Stimulated activated CD4-positive, alpha-beta T cell treated with anti-CD3 and anti-CD28 coated beads, Interleukin-1b, Interleukin-23, amount 100 ng/mL, for 1 hour (primary cell): ENCODE measurements at places on chromosomes 5 and 9.

GRCh38 chr5:55450050-55450765 lies 84.6 kb downstream of the PLPP1 start:
- DNase-seq: no peak

- no peak for DNase-seq
These were observed 95.0 kb downstream of the APBA1 start for GRCh38 chr9:69577123-69577522.

GRCh38 chr5:78734094-78734845 lies 85.7 kb upstream of the LHFPL2 start:
- no peak for DNase-seq

DNA sequence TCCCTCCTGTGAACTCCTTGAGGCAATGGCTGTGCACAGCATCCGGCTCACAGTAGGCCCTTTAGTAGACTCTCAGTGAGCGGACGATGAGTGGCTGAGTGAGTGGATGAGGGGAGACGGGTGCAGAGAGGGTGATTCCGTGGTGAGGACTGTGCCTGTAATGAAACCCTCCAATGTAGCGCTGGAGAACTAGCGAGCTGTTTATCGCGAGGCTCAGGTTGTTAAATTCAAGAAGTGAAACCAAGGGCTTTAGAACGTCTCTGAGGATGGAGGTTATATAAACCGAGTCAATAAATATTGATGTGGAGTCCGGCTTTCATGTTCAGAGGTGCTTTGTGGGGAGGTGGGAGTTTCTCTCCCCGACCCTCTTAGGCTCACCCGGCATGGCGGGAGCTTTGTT lies 53.2 kb downstream of the NSG2 start:
- DNase-seq: no peak

DNA sequence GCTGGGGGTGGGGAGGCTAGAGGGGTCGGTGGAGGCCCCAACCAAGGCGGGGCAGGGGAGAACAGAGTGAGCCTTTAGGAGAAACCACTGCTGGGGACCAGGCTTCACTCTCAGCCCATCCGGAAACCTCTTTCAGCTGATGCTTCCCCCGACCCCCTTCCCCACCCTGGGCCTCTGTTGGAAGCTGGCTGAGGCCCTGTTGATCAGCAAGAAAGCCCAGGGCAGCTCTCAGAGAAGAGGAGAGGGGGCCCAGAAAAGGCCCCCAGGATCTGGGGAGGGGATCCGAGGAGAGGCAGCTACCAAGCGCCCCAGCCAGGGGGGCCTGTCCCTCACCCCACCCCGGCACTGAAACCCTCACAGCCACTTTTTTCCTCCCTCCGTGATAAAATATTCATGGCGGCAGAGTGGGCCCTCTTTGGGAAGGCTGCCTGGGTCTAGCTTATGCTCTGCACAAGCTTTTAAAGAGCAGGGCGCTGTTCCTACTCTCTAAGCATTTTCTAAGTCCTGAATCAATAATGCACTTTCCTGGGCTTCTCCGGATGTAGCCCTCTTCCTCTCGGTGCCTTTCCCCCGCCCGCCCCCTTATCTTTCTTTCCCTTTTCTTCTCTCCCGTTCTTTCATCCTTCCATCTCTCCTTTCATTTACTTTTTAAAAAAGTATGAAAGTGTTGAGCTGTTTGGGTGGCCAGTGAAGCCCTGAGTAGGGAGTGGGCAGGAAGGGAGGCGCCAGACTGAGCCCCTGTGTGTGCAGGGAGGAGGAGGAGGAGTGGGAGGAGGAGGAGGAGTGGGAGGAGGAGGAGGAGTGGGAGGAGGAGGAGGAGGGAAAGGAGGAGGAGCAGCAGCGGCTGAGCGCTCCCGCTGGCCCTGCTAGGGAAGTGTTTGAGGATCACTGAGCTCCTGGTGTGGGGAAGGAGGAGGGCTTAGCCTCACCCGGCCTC lies 23.5 kb downstream of the NTNG2 start:
- no peak for DNase-seq

- no peak for DNase-seq
These were observed 3.1 kb downstream of the GFRA3 start for GRCh38 chr5:138271281-138271680.

GRCh38 chr5:89303033-89303480 lies 420.1 kb upstream of the MEF2C start:
- no peak for DNase-seq

GRCh38 chr9:109433476-109433875 lies 64.6 kb downstream of the PTPN3 start:
- no peak for DNase-seq

DNA sequence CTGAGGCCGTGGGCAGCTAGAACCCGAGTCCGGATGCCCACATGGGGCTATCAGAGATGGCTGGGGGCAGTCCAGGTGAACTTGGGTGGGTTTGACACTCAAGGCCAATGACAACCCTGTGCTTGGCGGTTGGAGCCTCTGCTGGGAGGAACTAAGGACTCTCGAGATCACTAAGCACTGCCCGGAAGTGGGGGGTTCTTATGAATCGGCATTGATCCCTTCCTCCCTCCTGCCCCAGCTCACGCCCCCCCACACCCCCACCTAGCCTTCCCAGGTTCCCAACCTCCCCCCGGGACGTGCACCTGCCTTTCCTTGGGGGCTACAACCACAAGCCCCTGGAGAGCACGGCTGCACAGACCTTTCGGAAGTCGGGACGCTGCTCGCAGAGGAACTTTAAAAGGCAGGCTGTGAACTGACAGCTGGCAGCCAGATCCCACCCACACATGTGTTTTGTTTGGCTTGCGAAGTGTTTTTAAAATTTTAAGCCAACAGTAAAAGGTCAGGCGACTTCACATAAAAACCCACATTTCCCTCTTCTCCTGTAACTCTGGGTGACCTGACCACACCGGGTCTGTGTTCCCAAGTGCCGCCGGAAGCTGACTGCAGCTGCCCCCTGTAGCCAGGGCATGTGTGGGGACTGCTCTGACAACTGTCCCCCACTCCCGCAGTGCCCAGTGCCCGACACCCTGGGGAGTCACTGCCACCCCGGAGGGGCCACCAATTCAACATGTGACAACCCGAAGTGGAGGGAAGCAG lies 5.1 kb upstream of the RALGDS start:
- DNase-seq: no peak

- DNase-seq: no peak
These were observed 19.3 kb downstream of the MEIKIN start for GRCh38 chr5:131926168-131926567.

- no peak for DNase-seq
These were observed 50.6 kb downstream of the SIL1 start for GRCh38 chr5:139147483-139148087.

- DNase-seq: no peak
These were observed 9.6 kb downstream of the ACSL6 start for GRCh38 chr5:132001647-132002561.

GRCh38 chr9:129319938-129320481 lies 141.9 kb upstream of the IER5L start:
- DNase-seq: no peak

DNA sequence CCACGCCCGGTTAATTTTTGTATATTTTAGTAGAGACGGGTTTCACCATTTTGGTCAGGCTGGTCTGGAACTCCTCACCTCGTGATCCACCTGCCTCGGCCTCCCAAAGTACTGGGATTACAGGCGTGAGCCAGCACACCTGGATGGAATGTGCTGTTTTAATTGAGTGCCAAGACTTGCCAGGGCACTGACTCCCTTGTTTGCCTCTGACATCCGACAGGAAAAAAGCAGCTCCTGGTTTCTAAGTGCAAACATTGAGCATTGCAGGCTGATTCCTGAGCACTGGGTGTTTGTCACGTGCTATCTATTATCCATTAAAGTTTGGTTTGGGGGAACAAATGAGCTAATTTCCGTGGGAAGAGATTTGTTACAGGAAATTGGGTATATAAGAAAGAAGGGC lies 70.6 kb upstream of the CKMT2 start:
- DNase-seq: no peak

DNA sequence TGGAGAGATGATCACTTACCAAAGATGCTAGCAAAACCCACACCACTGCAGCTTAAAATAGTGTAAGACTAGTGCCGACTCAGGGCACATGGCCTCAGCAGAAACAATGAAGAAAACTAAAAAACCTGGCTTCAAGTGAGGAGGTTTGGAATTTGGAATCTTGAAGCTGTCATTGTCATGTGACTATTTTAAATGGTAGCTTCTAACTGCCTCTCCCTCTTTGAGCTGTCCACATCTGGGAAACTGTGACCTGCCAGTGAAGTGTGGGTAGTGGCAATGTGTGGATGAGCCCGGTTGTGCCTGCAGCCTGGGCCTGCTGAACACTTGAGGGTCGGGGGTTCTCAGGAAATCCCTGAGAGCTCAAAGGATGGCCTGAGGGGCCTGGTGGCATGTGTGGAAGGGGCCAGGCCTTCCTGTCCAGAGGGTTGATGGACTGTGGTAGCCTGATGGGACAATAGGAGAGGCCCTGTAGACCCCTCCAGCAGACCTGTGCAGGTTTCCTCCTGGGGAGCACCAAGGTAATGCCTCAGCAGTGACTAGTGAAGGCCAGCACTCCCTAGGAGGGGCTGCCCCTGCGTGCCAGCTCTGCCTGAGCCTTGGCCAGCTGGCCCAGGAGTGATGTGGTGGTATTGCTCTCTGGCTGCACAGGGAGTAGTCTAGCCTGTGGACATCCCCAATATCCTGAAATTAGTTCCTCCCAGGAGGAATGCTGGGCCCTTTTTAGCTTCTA lies 13.6 kb downstream of the USP20 start:
- DNase-seq: no peak

DNA sequence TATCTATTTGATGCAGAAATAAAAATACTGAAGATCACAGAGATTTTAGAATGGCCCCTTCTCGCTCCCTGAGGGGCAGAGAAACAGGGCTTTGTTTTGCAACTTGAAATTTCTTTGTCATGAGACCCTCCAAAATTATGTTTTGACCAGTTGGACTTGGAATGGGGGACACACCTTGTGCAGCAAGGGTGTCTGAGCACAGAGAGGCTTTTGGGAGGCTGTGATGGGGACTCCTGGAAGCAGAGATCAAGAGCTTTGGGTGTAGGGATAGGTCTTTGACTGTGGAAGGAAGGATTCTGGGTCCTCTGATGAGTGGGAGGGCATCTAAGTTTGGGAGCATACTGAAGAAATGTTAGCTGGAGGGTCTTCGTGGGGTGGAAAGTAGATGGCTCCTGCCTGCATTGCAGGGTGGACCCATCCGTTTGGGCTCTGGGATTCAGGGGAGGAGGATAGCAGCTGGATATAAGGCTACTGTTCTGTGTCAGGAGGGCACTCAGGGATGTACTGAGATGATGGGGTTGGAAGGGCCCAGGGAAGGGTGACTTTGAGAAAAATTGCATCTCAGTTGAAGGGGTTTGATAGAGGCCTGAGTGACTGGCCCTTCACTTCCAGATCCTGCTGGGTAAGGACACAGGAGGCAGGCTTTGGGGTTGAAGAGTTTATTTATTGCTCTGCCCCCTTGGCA lies 1.8 kb upstream of the MYORG start:
- DNase-seq: no peak

DNA sequence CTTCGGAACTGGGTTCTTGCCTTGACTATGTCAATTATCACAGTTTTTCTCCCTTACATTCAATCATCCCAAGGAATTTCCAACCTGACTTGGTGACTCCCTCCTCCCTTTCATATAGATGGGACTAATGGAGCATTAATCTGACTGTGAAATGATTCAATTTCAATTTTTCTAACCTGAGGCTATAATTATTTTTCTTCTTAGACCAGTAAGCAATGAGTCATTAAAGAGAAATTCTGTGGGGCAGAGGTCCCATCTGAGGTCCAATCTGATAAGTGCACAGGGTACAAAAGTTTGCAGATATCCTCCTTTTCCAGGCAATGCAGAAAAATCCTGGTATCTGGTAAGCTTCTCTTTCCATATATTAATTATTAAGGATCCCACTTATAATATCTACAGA lies 18.9 kb downstream of the PDE4D start:
- DNase-seq: no peak

GRCh38 chr5:176415952-176416924 lies at the start of gene CLTB:
Gene CLTB (minus strand): TSS chr5:176416539. CDS start chr5:176416363, 176 bp downstream.
- peak; percentile 89 for DNase-seq

DNA sequence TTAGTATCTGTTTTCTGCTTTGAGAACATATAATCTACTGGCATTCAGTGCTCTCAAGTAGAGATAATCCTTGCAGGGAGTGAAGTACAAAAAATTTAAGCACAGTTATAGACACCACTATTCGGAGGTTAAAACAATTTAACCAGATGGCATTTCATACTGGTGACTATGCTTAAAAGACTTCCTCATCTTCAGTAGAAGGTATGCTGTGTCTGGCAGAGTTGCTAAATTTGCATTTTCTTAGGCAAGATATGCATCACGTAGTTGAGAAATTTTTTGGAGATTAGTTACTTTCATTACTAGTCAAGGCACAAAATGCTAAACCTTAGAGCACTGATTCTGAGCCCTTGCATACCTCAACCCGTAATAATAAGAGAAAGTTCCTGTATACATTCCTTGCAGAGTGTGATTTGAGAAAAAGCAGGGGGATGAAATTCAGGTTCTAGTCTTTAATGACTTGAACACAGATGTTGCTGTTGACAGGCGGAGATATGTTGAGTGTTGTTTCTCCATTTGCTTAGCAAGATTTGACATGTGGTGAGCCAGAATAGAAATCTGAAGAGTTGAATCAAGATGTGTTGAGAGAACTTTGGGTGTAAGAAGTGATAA lies 70.8 kb upstream of the STARD4 start:
- DNase-seq: no peak

DNA sequence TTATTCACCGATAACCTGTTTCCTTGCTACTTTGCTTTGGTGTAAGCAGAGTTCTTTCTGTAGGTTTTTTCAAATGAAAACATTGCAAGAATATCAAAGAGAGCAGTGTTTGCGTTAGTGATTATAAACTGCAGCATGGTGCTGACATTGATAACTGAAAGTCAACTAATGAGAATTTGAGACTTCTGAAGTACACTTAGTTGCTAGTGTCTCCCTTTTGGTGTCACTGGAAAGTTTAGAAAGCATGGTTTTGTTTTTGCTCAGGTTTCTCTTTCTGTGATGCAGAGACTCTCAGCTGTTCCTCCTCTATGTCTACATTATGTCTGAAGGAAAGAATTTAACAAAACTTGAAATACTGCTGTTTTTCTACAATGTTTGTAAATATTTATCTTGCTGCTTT lies 80.2 kb upstream of the ZNF169 start:
- no peak for DNase-seq

DNA sequence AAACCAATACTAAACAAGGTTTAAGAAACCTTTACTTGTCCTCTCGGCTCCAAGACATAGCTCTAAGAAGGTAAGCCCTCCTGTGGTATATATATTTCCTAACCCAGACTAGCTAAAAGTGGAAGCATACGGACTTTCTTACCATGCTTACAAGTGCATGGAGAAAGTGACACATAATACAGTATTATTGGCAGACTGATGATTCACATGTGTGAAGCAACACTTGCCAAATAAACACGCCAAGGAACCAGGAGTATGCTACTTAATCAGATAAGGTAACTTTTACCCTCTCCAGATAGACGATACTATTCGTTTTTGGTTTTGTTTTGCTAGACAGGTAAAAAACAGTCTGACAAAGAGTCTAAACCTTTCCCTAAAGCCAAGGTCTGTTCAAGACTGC lies 264.1 kb downstream of the MLLT3 start:
- no peak for DNase-seq

- DNase-seq: no peak
These were observed 9.0 kb downstream of the TERT start for GRCh38 chr5:1285883-1286291.

GRCh38 chr5:2442496-2443354 lies 308.8 kb downstream of the IRX2 start:
- no peak for DNase-seq

- DNase-seq: no peak
These were observed 576.5 kb upstream of the EDIL3 start for GRCh38 chr5:84961193-84961592.

- no peak for DNase-seq
These were observed 281.1 kb upstream of the PCSK5 start for GRCh38 chr9:75609401-75609800.
